ENCODE measurements at places on chromosomes 5 and 9.

- peaks cover 7% of the 10 kb centered on the region for H3K27me3 ChIP-seq
- DNase-seq: no peak
- no peaks in the 10 kb centered on the region for H3K36me3 ChIP-seq
- H3K4me1 ChIP-seq: no peaks in the 10 kb centered on the region
- H3K27ac ChIP-seq: no peak overlapping the region
- no peak overlapping the region for H3K4me3 ChIP-seq
Observed at GRCh38 chr9:38276771-38277439, 115.6 kb upstream of the ALDH1B1 start.

GRCh38 chr9:136950656-136951276 is 1.3 kb upstream of the LCN12 start:
- no peaks in the 10 kb centered on the region for H3K36me3 ChIP-seq
- H3K27ac ChIP-seq: peak overlapping the region; percentile 57
- peaks cover 21% of the 10 kb centered on the region for H3K4me1 ChIP-seq
- H3K27me3 ChIP-seq: no peaks in the 10 kb centered on the region
- no peak for DNase-seq

DNA sequence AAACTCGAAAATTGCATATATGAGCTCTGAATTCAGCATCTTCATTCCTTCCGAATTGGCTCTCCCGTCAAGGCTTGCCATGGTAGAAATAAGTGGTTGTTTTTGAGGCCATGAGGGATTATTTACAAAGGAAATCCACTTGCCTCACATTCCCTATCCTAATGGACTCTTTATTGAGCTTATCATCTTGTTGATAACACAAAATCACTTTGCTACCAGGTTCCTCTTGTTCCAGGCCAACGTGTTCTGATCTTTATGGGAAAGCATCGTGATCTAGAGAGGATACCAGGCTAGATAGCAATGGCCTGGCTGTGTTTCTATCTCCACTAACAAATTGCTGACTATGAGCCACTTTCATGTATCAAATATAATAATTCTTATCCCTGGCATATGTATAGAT is 811.7 kb downstream of the TLR4 start:
- H3K4me1 ChIP-seq: no peaks in the 10 kb centered on the region
- no peak overlapping the region for H3K27ac ChIP-seq
- no peaks in the 10 kb centered on the region for H3K36me3 ChIP-seq
- no peaks in the 10 kb centered on the region for H3K27me3 ChIP-seq

DNA sequence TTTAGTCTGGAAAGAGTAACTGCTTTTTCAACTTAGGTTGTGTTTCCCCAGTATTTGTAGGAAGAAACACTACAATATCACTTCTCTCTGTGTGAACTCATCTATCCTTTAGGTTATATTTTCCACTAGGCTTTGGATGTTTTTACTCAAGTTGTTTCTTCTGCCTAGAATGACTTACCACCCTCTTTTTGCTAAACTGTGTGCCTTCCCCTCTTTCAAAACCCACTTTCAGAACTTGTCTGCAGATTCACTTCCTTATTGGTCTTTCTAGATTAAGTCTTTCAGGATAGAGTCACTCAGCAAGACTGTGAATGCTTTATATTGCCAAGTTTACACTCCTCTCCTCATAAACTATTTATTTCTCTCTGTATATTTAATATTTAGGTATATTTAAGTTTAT is 14.2 kb upstream of the CAST start:
- H3K36me3 ChIP-seq: no peaks in the 10 kb centered on the region
- no peaks in the 10 kb centered on the region for H3K4me1 ChIP-seq
- no peaks in the 10 kb centered on the region for H3K27me3 ChIP-seq
- H3K27ac ChIP-seq: no peak overlapping the region
- H3K4me3 ChIP-seq: no peak overlapping the region

DNA sequence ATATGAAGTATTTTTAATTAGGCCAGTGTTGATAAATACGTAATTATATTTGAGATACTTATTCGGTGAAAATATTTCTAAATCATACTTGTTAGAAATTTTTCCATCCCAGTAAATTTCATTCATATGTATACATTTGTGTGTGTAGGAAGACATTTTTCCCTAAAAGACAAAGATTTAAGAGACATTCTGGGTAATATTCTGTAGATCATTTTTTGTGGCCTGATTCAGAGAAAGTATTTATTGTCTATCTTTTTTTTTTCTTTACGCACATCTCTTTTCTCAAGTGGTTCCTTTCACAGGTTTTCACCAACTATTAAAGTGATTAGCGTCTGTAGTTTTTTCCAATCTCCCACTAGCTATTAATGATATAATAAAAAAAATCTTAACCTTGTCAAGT is 224.1 kb downstream of the MEF2C start:
- H3K27ac ChIP-seq: no peak overlapping the region
- H3K27me3 ChIP-seq: peaks cover 97% of the 10 kb centered on the region
- no peaks in the 10 kb centered on the region for H3K36me3 ChIP-seq
- no peak for DNase-seq

- no peaks in the 10 kb centered on the region for H3K4me1 ChIP-seq
- peaks cover 80% of the 10 kb centered on the region for H3K27me3 ChIP-seq
- peak; percentile 49 for DNase-seq
- H3K4me3 ChIP-seq: peak overlapping the region; percentile 61
- H3K27ac ChIP-seq: no peak overlapping the region
Observed at GRCh38 chr9:109497226-109498153, 617 bp downstream of the PTPN3 start.

DNA sequence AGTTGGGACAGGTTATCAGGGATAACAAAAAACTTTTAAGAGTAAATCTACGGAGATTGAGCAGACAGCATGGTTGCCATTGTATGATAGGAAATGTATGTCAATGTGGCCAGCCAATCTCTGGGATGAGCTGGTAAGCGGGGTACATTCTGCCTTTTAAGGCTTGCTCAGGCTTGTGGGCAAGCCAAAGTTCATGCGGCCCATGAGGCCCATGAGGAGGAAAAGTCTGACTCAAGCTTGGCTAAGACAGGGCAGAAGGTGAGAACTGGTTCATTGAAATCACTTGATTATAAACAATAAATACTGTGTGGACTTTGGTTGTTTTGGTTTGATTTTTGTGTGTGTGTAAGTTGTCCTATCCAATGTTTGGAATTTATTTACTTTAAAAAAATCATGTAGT is 997.1 kb downstream of the DNAH5 start:
- no peaks in the 10 kb centered on the region for H3K27me3 ChIP-seq
- DNase-seq: no peak
- H3K27ac ChIP-seq: no peak overlapping the region
- no peaks in the 10 kb centered on the region for H3K4me1 ChIP-seq

DNA sequence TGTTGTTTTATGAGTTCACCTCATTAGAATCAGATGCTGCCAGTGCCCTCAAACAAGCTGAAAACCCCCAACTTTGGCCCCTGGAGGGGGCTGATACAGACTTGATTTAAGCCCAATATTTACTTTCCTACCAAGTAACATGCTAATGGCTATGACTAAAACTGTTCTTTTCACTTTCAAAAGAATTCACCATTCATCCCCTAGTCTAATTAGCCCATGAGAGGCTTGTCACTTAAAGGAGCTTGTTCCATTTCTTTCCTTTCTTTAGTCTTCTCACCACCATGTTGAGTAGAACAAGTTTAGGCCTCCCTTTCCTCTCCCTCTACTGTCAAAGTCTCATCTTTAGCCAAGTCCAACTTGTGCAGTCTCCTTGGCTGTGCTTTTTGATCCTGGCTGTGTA is 50.4 kb downstream of the EPB41L4B start:
- H3K4me3 ChIP-seq: no peak overlapping the region
- no peaks in the 10 kb centered on the region for H3K27me3 ChIP-seq
- H3K27ac ChIP-seq: no peak overlapping the region
- no peaks in the 10 kb centered on the region for H3K36me3 ChIP-seq
- DNase-seq: no peak

- no peaks in the 10 kb centered on the region for H3K36me3 ChIP-seq
- no peak for DNase-seq
- H3K27me3 ChIP-seq: no peaks in the 10 kb centered on the region
Observed at GRCh38 chr9:72773570-72773969, 179.3 kb downstream of the ALDH1A1 start.

GRCh38 chr9:116112236-116112635 is 41.4 kb upstream of the PAPPA start:
- H3K27ac ChIP-seq: no peak overlapping the region
- H3K27me3 ChIP-seq: no peaks in the 10 kb centered on the region
- no peak for DNase-seq
- no peaks in the 10 kb centered on the region for H3K36me3 ChIP-seq

DNA sequence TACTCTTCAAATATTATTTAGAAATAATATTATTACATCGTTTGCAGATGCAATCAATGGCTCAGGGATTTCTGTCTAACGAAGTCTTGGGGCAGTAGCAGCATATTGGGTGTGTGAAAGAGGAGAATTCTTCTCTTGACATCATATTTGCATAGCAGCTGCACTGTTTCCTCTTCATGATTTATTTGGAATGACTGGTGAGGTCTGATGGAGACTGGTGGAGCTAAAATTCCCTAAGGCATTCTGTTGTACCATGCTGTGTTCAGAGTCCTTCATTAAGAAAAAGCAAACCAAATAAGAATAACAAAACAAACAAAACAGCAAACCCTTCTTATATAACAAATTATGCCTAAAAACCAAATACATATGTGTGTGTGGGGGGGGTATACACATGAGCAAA is 177.6 kb downstream of the DIRAS2 start:
- no peaks in the 10 kb centered on the region for H3K36me3 ChIP-seq
- no peak for DNase-seq
- no peak overlapping the region for H3K27ac ChIP-seq
- peaks cover 16% of the 10 kb centered on the region for H3K4me1 ChIP-seq
- H3K27me3 ChIP-seq: no peaks in the 10 kb centered on the region

DNA sequence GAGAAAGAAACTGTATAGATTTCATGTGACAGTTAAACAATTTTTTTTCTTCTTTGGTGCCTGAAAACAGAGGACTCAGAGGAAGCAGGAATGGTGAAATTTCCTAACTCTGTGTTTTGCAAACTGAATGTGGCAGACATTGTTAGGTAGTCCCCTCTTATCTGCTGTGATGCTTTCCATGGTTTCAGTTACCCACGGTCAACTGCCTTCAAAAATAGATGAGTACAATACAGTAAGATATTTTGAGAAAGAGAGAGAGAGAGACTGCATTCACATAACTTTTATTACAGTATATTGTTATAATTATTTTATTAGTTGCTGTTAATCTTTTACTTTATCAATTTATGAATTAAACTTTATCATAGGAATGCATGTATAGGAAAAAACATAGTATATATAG is 627.2 kb downstream of the CCDC171 start:
- H3K36me3 ChIP-seq: no peaks in the 10 kb centered on the region
- no peaks in the 10 kb centered on the region for H3K27me3 ChIP-seq
- H3K27ac ChIP-seq: no peak overlapping the region

DNA sequence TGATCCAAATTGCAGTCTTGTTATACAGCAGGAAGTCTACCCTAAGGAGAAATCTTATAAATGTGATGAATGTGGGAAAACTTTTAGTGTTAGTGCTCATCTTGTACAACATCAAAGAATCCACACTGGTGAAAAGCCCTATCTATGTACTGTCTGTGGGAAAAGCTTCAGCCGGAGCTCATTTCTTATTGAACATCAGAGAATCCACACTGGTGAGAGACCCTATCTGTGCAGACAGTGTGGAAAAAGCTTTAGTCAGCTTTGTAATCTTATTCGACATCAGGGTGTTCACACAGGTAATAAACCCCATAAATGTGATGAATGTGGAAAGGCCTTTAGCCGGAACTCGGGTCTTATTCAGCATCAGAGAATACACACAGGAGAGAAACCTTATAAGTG is 10.4 kb downstream of the ZNF189 start:
- DNase-seq: no peak
- H3K4me1 ChIP-seq: no peaks in the 10 kb centered on the region
- peak overlapping the region; percentile 7 for H3K4me3 ChIP-seq
- H3K27me3 ChIP-seq: no peaks in the 10 kb centered on the region

GRCh38 chr5:31235381-31235780 is 41.9 kb downstream of the CDH6 start:
- no peak overlapping the region for H3K27ac ChIP-seq
- H3K36me3 ChIP-seq: no peaks in the 10 kb centered on the region
- DNase-seq: no peak
- H3K4me1 ChIP-seq: peaks cover 14% of the 10 kb centered on the region
- no peaks in the 10 kb centered on the region for H3K27me3 ChIP-seq

- H3K4me3 ChIP-seq: no peak overlapping the region
- H3K36me3 ChIP-seq: no peaks in the 10 kb centered on the region
- H3K27ac ChIP-seq: no peak overlapping the region
- DNase-seq: no peak
- no peaks in the 10 kb centered on the region for H3K4me1 ChIP-seq
- no peaks in the 10 kb centered on the region for H3K27me3 ChIP-seq
Observed at GRCh38 chr9:109716631-109717030, 63.4 kb upstream of the PALM2AKAP2 start.

DNA sequence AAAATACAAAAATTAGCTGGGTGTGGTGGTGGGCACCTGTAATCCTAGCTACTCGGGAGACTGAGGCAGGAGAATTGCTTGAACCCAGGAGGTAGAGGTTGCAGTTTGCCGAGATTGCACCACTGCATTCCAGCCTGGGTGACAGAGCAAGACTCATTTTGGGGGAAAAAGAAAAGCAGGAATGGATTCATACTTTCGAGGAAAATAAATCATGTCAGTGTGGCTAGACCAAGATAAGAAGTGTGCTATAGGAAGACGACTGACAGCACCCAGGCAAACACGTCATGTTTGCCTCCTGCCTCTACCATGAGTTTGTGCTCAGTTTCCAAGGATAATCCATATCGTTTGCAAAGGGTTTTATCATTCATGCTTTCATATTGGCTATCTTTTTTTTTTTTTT is 19.3 kb upstream of the ATOSB start:
- H3K27ac ChIP-seq: no peak overlapping the region
- no peaks in the 10 kb centered on the region for H3K27me3 ChIP-seq
- no peak overlapping the region for H3K4me3 ChIP-seq
- no peak for DNase-seq
- no peaks in the 10 kb centered on the region for H3K4me1 ChIP-seq
- no peaks in the 10 kb centered on the region for H3K36me3 ChIP-seq

DNA sequence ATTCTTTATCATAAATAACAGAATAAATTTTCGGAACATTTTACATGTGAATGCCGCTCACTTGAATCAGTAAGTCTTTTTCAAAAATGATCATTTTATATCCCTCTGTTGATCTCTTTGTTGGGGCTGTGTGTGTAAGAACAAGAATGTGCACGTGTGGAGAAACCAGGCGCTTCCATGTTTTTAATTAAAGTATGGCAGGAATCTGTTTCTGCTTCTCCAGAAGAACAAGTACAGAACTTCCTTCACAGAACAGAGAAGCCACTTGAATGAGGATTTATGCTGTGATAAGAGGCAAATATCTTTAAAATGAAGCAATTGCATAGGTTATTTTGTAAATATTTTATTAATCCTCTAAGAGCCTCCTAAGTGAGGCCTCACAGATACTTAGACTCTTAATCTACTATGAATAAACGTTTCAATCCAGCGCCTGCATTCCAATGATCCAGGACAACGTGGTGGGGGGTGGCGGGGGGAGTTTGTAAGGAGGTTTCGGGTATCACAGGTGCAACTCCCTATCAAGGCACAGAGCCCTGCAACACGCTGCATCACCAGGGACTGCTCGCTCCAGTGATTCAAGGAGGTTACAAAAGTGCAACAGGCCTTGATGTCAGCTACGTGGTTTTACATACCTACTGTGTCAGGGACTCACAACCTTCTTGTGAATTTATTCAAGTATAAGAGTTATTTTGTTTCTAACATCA is 409.2 kb downstream of the BNC2 start:
- no peaks in the 10 kb centered on the region for H3K36me3 ChIP-seq
- H3K4me3 ChIP-seq: no peak overlapping the region
- no peak overlapping the region for H3K27ac ChIP-seq
- H3K27me3 ChIP-seq: no peaks in the 10 kb centered on the region
- peaks cover 42% of the 10 kb centered on the region for H3K4me1 ChIP-seq

- no peak for DNase-seq
- no peak overlapping the region for H3K27ac ChIP-seq
- no peak overlapping the region for H3K4me3 ChIP-seq
- no peaks in the 10 kb centered on the region for H3K27me3 ChIP-seq
- H3K4me1 ChIP-seq: peaks cover 8% of the 10 kb centered on the region
Observed at GRCh38 chr5:133330956-133331355, 279.1 kb downstream of the HSPA4 start.

GRCh38 chr9:127463911-127464310 is 12.6 kb downstream of the LRSAM1 start:
- H3K4me1 ChIP-seq: no peaks in the 10 kb centered on the region
- H3K27me3 ChIP-seq: no peaks in the 10 kb centered on the region

Data from neural progenitor cell (in vitro differentiated cells).